ENCODE measurements at places on chromosomes 5 and 9. TPM values are rescaled to one million over a fixed set of nuclear protein-coding genes. Genes with fewer than 3 reads are reported as not detected.

ADRA1B gene
- total RNA-seq: 9.9 TPM

PDE8B gene
- total RNA-seq: 0.82 TPM

SLC4A9 gene
- 0.01 TPM for total RNA-seq

PGM5 gene
- total RNA-seq: not detected

PRR7 gene
- 35.4 TPM for total RNA-seq

FOXD4L6 gene
- total RNA-seq: not detected

MAN1B1 gene
- total RNA-seq: 47.7 TPM

GDNF gene
- total RNA-seq: 0.06 TPM

RAB14 gene
- total RNA-seq: 44.6 TPM

HK3 gene
- not detected for total RNA-seq

Data from A549 treated with CpdA at 1 μM for 4 hours (cell line).